ENCODE measurements at places on chromosomes 2 and 18.
A peak's percentile ranks its signal among the peaks of the same experiment; 100 is the strongest.

DNA sequence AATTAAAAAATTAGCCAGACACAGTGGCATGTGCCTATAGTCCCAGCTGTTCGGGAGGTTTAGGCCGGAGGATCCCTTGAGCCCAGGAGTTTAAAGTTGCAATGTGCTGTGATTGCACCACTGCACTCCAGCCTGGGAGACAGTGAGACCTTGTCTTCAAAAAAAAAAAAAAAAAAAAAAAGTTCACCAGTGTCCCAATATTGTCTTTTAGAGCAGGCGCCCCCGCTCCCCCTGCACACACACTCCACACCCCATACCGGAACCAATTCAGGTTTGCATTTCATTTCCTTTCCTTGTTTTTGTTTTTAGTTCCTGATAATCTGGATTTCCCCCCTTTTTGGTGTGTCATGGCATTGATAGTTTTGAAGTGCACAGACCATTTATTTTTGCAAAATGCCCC lies 10.4 kb downstream of the TMEM87B start:
- DNase-seq, result no peak

DNA sequence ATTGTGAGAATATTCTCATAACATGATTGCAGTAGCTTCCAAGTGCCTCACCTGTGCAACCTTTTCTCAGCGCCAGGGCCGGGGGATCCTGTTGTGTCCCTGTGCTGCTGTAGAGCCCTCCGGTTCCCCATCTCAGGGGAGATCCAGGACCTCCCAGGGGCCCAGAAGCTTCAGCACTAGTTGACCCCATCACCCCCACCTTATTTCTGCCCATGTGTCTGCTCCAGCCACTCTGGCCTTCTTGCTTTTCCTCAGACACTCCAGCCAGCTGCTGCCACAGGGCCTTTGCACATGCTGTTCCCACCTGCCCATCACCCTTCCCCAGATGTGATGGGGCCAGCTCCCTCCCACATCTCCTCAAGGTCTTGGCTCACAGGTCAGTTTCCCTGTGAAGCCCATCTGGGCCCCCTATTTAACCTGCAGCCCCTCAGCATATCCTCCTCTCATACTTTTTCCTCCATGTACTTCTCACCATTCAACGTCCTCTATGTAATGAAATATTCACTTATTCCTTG lies 226.5 kb downstream of the SEPTIN10 start:
- no peak for DNase-seq

DNA sequence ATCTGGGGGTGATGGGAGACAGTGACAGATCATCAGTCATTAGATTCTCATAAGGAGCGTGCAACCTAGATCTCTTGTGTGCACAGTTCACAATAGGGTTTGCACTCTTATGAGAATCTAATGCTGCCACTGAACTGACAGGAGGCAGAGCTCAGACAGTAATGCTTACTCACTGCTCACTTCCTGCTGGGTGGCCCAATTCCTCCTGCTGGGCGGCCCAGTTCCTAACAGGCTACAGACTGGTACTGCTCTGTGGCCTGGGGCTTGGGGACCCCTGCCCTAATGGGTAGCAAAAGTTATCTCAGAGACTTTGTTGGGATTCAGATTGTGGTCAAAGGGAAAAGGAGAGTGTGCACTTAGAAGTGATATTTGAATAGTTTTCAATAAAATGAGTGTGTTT lies 840.1 kb upstream of the ID2 start:
- DNase-seq, result no peak

DNA sequence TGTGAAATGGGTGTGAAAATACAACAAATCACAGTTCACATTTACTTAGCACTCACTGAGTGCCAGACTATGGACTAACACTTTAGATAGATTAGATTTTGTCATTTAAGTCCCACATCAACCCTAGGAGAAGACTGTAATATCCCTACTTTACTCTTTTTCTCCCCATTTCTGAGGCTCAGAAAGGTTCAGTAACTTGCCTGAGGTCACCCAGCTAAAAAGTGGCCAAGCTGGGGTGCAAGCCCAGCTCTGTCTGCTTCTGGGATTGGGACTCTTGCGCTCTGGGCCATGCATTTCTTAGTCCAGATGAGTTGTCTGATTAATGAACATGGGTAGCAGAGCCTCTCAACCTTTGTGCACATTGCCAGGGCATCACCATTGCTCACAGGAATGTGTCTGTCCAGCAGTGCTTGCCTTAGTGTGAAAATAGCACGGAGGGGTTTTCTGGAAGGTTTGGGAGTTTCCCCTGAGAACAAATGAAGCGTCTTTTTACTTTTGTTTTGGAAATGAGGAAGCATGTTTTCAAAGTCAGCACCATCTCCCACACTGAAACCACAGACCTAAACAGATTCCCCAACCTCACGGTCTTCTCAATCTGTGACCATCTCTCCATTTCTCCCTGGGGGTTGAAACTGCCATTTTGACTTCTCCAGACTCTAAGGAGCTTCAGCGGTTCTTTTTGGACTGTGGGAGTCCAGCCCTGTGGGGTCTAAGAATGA lies 31.9 kb downstream of the NRP2 start:
- DNase-seq, result no peak

DNA sequence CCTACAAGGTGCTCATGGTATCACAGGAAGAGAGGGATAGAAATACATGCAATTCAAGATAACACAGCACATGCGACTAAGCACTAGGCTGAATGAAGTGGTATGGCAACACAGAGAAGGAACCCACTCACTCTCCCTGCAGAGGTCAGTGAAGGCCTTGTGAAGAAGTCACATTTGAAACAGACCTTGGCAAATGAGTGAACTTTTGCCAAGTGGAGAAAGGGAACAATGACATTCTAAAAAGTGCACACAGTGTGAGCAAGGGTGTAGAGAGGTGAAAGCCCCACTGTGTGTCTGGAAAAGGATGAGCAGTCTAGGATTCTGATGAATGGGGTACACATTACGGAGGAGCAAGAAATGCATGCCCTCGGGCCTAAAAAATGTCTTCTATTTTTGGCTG lies 23.3 kb downstream of the KLF7 start:
- DNase-seq, result peak; percentile 21

DNA sequence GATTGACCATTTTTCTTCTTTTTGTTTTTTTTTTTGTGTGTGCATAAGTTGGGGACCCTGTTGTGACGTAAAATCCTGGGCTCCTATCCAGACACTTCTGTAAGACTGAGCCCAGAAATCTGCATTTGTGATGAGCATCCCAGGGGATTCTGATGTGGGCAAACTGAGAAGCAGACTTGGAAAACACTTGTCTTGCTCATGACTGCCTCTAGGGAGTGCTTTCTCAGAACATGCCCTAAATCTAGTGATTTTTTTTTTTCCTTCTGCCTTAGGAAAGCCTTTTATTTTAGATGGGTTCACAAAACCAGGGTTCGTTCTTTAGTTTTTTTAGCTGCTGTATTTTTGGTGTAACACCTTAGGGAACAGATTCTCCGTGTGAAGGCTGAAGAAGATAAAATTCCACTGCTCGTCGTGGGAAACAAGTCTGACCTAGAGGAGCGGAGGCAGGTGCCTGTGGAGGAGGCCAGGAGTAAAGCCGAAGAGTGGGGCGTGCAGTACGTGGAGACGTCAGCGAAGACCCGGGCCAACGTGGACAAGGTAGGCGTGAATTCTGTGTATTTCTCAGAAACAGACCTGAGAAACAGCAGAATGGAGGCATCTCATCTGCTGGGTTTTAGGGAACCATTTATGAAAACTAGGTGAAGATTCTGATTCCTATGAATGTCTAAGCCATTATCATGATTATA lies 36.7 kb downstream of the RALB start:
- DNase-seq, result no peak

DNA sequence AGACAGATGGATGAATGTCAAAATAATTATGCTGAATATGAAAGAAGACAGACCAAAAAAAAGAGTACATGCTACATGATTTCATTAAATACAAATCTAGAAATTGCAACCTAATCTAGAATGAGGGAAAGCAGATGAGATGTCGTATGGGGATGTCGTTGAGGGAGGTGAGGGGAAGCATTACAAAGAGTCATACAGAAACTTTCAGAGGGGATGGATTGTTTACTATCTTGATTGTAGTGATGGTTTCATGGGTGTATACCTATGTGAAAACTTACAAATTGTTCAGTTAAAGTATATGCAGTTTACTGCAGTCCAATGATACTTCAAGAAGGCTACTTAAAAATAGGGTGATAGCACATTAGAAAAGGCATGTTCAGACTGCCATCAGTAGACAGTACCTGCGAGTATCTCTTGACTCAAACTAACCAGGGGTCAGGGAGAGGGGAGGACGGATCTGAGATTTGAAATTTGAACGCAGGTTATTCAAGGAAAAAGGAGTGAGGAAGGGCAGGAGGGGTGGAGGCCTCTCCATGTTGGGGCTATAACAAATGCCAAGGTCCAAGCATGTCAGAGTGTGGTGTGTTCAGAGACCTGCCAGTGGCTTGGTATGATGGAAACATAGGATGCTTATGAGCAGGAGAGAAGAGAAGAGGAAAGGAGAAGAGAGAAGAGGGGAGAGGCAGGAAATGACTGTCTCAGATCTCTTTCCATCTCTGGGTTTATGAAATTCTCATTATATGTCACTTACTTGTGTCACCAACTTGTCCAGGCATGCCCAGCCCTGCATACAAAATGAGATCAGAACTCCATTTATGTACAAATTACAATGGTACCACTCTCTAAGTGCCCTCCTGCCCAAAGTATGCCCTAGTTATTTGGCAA lies 257.3 kb upstream of the CXCR4 start:
- DNase-seq, result no peak

DNA sequence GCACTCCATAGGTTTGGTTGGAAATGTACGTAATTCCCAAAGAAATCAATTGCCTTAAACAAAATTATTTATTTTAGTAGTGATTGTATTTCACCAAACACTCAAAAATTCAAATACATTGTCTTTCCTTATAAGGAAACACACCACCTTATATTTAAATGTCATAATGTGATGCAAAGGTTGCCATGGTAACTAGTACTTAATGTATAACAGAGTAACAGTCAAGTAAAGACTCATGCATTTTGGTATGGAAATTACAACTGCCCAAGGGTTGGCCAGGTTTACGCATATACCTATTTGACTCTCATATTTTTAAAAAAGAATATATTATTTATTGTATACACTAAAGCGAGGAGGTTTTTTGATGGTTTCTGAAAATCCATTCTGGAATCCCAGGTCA lies 231.2 kb downstream of the TCF4 start:
- no peak for DNase-seq

- DNase-seq, result no peak
These were observed 92.2 kb upstream of the MBOAT2 start for GRCh38 chr2:9095690-9096089.

DNA sequence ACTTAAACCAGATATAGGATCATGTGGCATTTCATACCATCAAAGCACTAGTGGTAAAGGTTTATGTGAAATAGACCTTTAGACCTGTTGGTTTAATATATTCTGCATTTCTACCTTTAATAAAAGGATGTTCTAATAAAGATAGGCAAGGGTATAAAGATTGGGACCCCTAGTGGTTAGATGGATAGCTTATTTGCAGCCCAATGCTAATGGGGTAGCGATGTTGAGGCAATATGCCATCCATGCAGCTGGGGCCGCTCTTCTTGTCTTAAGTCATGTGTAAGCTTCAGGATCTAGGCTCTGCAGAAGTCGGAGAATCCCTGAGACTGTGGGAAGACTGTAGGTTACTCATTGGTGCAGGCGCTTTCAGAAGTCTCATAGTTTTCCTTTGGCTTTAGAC lies 114.9 kb downstream of the ICOS start:
- peak; percentile 10 for DNase-seq

DNA sequence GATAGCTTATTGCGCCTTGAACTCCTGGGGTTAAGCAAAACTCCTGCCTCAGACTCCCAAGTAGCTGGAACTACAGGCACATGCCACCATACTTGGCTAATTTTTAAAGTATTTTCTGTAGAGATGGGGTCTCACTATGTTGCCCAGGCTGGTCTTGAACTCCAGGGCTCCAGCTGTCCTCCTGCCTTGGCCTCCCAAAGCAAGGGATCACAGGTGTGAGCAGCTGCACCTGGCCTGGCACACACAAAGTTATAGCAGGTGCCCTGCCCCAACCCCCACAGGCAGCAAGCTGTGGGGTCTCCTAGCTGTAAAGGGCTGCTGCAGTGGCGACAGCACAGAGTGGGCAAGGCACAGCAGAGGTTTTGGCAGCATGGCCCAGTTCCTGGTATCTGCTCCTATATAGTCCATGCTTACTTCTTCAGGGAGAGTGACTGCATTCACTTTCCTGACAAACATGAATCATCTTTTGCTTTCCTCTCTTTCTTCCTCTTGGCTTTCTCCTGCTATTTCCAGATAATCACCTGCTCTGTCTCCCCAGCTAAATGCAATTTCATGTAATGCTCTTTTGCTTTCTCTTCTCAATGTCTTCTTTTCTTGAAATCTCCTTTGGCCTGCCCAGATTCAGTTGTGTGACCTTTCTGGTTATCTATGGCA lies 27.3 kb upstream of the METAP1D start:
- DNase-seq, result no peak

GRCh38 chr2:45172142-45172541 lies 162.9 kb upstream of the SIX2 start:
- no peak for DNase-seq

GRCh38 chr18:60040971-60041370 lies 141.2 kb downstream of the PMAIP1 start:
- no peak for DNase-seq

- DNase-seq, result no peak
These were observed 534.8 kb upstream of the CDH7 start for GRCh38 chr18:65215865-65216466.

DNA sequence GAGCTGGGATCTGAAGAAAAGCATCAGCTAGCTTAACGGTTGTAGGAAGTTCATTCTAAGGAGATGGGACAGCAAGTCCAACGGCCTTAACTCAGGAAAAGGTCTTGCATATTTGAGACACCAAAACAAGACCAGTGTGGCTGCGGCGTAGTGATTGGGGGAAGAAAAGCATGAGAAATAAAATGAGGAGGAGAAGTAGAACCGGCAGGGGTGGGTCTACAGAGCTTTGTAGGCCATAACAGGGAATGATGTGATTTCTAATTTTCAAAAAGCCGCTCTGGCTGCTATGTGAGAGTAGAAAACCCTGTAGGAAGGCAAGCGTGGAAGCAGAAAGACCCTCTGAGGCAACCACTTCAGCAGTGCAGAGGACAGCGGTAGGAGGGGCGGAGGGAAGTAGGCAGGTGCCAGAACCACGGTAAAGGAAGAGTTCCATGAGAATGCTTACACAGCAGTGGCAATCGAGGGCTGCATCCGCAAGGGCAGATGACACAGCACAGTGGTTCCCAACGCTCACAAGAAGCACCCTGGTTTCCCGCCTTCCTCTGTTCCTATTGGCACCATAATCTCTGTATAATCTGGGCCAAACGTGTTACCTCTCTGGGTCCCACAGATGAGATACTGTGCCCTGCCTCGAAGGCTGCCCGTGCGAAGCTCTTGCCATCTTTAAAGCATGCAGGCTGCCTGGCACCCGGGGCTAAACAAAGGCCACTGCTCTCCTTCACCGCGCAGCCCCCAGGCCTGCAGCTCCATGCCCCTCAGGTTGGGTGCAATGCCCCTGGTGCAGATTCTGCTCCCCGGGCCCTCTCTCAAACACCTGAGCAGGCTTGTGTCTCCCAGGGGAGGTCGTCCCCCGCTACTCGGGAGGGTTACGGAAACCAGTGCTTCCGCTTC lies 795 bp downstream of the ANKRD39 start:
- peak; percentile 32 for DNase-seq

GRCh38 chr2:44137872-44138551 lies 30.7 kb upstream of the PPM1B start:
- DNase-seq, result no peak

All from CD4-positive, alpha-beta T cell treated with Interleukin-6 at 100 ng/mL for 8 hours (primary cell).